ENCODE measurements at places on chromosomes 4 and X.

GRCh38 chr4:140529434-140529833, 5.5 kb downstream of the ELMOD2 start:
- peak; percentile 29 for DNase-seq

GRCh38 chr4:140243278-140243753, 89.3 kb upstream of the MAML3 start:
- peak; percentile 91 for DNase-seq

GRCh38 chr4:8231551-8232049, 32.5 kb downstream of the SH3TC1 start:
- DNase-seq = no peak

DNA sequence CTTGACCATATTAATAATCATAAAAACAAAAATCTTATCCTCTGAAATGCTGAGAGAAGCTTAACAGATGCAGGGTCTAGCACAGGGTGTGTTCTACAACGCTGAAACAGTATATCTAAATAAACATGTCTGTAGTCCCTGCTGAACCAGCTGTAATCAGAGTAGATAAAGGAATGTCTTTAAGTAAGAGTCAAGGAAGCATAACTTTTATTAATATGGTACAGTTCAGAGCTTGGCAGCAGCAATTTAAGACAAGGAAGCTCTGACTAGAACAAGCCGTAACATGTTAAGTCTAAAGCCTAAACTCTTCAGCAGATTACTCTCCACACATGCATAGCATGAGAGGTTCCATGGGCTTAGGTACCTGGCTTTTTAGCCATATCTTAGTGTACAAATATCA, 36.1 kb downstream of the NFKB1 start:
- no peak for DNase-seq

GRCh38 chr4:108385076-108385475, 216.3 kb upstream of the LEF1 start:
- no peak for DNase-seq

DNA sequence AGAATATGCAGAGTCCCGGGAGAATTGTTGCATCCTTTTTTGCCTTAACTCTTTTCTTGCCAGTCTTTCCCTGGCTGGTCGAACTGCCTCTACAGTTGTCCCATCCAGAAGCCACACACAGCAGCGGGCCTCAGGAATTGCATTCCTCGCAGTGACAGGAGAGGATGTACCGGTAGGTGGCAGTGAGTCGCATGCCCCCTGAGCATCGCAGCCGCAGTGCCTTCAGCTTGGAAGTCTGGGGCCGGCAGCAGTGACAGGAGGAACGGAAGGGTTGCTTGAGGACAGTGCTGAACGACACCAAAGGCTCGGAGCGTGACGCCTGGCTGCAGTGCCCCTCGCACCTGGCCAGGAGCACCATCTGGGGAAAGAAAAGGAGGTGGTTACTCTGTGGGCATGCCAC, 23.5 kb downstream of the NDP start:
- peak; percentile 27 for DNase-seq

GRCh38 chr4:133102043-133102442, 47.1 kb upstream of the PCDH10 start:
- no peak for DNase-seq

GRCh38 chr4:19520939-19521520, 730.7 kb upstream of the SLIT2 start:
- DNase-seq = no peak

GRCh38 chr4:56990109-56990905, 11.6 kb downstream of the POLR2B start:
- no peak for DNase-seq

DNA sequence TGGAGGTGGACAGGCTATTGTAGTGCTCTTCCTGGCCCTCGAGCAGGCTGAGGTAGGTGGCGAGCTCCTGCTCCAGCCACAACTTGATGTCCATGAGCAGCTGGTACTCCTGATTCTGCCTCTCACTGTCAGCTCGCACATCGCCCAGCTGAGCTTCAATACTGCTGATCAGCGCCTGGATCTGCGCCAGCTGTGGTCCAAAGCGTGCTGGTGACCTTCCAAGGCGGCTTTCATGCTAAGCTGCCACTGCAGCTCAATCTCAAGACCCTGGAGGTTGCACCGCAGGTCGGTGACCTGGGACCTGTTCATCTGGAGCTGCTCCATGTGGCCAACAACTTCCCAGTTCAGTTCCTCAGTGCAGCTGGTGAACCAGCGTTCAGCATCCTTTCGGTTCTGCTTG, 31.2 kb downstream of the LRIT3 start:
- no peak for DNase-seq

DNA sequence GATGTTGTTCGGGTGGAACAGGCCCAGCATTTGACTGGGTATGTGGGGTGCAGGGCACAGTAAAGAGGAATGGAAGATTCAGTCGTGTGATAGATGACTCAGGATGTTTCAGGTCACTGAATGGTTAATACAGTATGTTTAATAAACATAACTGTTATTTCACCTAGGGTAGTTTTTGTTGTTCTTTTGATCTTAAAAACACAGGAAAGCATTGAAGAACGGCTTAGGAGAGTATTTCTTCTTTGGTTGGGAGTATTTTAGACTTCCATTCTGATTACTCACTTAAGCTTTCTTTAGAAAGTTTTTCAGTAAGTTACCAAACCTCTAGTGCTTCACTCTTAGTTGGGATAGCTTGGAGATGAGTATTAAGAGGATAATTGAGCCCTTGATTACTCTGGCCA, 62.3 kb downstream of the STAG2 start:
- DNase-seq = no peak

GRCh38 chr4:26368685-26369084, 47.9 kb downstream of the RBPJ start:
- no peak for DNase-seq

DNA sequence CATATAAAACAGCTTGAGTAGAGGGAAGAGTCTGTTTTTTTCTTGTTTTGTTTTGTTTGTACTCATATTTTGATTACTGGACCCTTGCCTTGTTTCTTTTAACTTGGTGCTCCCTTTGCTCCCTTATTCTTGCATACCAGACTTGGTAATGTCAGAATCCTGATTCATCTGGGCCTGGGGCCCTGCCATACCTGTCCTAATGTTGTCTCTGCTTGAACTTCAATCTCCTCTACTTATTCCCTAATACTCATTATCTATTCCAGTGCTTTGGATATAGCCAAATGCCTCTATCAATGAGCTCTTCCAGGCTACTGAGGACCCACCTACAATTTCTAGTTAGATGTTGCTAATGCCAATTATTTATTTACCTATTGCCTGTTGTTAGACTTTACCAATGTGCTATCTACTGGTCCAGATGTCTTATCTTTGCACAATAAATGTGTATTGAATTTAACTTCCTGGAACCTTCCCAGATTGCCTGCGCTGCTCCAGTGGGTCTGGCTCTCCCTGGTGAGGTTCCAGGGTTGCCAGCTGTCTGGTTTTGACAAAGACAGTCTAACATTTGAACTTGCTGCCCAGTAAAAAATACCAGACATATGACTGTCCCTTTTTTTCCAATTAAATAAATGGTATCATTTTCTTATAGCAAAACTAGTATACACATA, 64.4 kb upstream of the ACSL4 start:
- DNase-seq = no peak

GRCh38 chrX:40875476-40875875, 140.1 kb upstream of the MED14 start:
- no peak for DNase-seq

GRCh38 chr4:77921701-77922100, 59.1 kb downstream of the MRPL1 start:
- peak; percentile 46 for DNase-seq

GRCh38 chr4:108620933-108621905, 843 bp downstream of the RPL34 start:
- peak; percentile 12 for DNase-seq

GRCh38 chr4:155539746-155540145, 126.9 kb upstream of the GUCY1A1 start:
- no peak for DNase-seq
